Esophagus squamous epithelium (tissue), 5 donors: ENCODE measurements at places on chromosomes 2 and 18.

GRCh38 chr2:227653419-227653818 lies 13.2 kb upstream of the SCYGR5 start:
- no peak for DNase-seq

DNA sequence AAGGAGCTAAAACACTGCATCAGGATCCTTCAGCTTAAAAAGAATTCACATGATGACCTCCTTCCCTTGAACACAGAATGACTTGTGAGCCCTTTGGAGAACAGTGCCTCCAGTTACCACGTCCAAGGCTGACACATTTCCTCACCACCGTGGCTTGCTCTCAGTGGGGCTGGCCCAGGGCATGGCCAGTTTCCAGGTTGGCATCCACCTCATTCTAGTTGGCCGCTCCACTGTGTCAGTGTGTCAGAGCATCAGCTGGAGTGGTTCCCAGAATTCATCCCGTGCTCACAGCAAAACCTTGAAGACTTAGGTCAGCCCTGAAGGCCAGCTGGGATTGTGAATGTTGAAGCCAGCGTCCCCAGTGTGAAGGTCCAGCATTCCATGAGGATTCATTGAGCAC lies 158.5 kb downstream of the INSIG2 start:
- DNase-seq: no peak

- DNase-seq: no peak
Observed at GRCh38 chr2:43890855-43891254, 52.1 kb downstream of the ABCG8 start.

GRCh38 chr2:22604136-22604535 lies 780.8 kb upstream of the KLHL29 start:
- no peak for DNase-seq

- no peak for DNase-seq
Observed at GRCh38 chr2:100742277-100743254, 77.4 kb upstream of the NPAS2 start.

- DNase-seq: no peak
Observed at GRCh38 chr18:11284811-11285210, 135.4 kb upstream of the PIEZO2 start.

- no peak for DNase-seq
Observed at GRCh38 chr2:177673602-177674595, 281.3 kb downstream of the AGPS start.

DNA sequence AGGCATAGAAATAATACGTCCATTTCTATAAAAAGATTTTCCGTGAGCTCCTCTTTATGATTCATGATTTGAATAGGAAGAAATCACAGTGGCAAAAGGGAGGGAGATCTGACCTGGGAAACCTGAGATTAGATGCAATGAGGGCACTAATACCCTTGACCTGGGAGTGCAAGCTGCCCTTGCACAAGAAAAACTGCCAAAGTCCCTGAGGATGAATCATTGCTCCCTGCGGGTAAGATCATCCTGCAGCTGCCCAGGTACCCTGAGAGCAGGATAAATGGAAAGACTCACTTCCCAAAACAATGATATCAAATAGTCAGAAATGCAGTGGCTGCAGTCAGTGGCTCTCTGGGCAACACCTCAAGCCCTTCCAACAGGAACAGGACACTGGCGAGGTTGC lies 11.6 kb downstream of the FHL2 start:
- no peak for DNase-seq

- DNase-seq: no peak
Observed at GRCh38 chr2:71215447-71215846, 11.5 kb downstream of the PAIP2B start.

- DNase-seq: no peak
Observed at GRCh38 chr2:11681722-11682589, 12.0 kb upstream of the NTSR2 start.

DNA sequence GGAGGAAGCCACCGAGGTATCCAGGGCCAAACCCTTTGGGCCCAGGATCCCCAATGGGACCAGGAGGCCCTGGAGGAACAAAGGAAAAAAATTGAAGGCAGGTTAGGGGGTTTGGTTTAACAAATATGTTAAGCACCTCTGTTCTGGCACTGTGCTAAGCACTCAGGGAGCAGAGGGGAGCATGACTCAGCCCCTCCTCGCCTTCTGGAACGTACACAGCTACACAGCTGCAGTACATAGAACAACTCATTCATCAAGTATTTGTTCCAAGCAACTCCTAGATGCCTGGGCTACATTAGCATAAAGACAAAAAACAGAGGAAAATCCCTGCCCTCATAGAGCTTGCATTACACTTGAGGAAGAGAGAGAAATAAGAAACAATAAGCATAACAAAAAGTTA lies 153.6 kb downstream of the COL4A4 start:
- DNase-seq: no peak

- no peak for DNase-seq
Observed at GRCh38 chr2:50611351-50611871, 420.5 kb downstream of the NRXN1 start.
